ENCODE measurements at places on chromosomes 13 and 19.
A peak's percentile ranks its signal among the peaks of the same experiment; 100 is the strongest.

GRCh38 chr19:1103132-1103707 lies 574 bp upstream of the GPX4 start:
- DNase-seq, result no peak

GRCh38 chr13:66077132-66077689 lies 1152.9 kb downstream of the PCDH9 start:
- no peak for DNase-seq

DNA sequence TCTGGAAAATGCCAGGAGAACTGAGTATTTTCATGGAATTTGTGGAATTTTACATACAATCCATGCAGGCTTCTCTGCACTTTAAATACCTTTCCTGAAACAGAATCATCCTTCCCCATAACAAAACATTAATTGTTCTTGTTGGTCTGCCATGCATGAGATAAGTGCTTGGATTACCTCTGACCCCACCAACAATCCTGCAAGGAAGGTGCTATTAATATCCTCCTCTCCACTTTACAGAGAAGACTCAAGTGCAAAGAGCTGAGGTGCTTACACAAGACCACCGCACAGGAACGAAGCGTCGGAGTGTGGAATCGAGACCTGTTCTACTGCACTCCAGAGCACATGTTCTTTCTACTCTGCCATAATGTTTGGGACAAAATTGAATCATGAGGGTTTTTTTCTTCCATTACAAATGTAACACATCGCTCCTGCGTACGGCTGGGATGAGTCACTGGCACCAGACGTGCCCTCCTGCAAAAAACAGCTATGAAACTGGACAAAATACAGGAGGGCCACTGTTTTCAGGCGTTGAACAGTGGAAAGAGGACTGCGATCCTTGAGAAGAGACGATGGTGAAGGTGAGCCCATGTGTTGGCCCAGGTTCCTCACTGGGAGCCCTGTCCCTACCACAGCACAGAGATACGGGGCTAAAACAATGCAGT lies 12.9 kb upstream of the LRRC4B start:
- DNase-seq, result no peak

GRCh38 chr13:46165485-46166223 lies 16.3 kb downstream of the LCP1 start:
- no peak for DNase-seq

GRCh38 chr13:112465251-112466131 lies 89.3 kb downstream of the SPACA7 start:
- DNase-seq, result no peak

- DNase-seq, result no peak
Observed at GRCh38 chr19:33785795-33786194, 10.9 kb upstream of the KCTD15 start.

- no peak for DNase-seq
Observed at GRCh38 chr13:43874504-43875092, 4.9 kb downstream of the CCDC122 start.

GRCh38 chr13:20394506-20394905 lies 131.2 kb downstream of the CRYL1 start:
- no peak for DNase-seq

DNA sequence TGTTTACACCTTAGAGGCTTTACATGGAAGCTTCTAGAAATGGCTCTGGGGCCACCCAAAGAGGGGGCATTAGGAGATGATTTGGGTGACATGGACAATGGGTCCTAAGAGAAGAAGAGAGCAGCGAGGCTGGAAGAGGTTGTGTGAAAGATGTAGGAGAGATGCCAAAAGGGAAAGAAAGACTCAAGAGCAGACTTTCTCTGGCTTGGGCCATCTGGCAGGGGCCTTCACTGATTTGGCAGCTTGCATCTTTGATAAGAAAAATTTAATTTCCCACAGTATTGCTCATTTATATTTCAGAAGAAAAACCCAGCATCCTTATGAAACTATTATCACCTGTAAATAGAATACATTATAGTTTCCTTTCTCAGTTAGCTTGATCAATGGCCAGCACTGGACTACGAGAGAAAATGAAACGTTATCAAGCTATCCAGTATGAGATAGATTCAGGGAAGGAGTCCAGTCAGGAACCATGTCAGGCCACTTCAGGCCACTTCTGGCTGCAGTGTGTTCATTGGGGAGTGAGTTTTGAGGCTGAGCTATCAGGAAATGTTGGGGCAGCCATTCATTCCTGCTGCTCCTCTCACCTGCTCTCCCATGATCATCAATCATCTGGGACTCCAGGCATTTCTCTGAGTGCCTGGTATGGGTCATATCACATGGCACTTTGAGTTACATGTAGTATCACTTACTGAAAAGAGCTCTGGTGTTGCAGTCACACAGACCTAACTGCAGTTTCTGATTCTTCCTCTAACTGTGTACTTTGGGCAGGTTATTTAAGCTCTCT lies 10.3 kb downstream of the SCEL start:
- DNase-seq, result no peak

GRCh38 chr13:39414339-39414738 lies 188.7 kb downstream of the LHFPL6 start:
- no peak for DNase-seq

DNA sequence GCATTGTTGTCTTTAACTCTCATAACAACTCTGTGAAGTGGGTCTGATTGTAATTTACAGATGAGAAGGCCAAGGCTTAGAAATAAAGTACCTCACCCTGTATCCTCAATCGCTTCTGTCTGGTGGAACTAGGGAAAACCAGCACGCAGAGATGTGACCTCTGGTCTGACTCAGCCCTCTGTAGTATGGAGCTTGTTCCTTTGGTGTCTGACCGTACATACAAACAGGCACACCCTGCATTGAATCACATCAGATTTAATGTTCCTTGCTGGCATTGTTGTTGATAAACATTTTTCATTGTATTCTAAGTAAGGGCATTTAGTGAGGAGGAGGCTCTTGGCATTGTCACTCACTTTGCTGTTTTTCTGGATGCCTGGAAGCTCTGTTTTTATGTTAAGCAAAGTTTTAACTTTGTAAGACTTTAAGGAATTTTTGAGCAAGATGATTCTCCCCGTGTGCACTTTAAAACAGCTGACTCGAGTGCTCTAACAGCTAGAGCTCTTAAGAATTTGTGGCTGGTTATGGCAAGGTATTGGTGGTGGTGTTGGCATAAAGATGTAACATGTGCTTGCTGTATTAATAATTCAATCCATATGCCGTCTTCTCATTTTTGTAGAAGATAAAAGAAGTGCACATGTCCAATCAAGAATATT lies 89.0 kb upstream of the SPATA13 start:
- DNase-seq, result no peak

- DNase-seq, result no peak
Observed at GRCh38 chr13:66339214-66339613, 890.9 kb downstream of the PCDH9 start.

- peak; percentile 77 for DNase-seq
Observed at GRCh38 chr13:109704771-109705635, 81.4 kb downstream of the IRS2 start.

GRCh38 chr19:57135797-57136196 lies 9.2 kb downstream of the ZIM3 start:
- DNase-seq, result no peak

DNA sequence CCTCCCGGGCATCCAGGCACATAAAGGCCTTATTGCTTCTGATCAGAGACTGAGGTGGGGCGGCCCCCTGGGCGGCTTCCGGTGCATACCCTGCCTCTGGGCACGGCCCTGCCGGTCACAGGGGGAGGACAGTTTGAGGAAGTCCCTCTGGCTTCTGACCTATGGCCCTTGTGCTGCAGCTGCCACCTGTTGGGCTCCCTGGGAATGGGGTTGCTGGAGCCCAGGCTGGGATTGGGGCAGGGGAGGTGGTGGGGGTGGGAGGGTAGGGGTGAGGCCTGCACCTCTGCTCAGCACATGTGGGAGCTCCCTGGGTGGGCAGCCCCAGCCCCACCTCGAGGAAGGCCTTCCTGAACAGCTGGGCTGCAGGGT lies 10.7 kb downstream of the ANO8 start:
- no peak for DNase-seq

DNA sequence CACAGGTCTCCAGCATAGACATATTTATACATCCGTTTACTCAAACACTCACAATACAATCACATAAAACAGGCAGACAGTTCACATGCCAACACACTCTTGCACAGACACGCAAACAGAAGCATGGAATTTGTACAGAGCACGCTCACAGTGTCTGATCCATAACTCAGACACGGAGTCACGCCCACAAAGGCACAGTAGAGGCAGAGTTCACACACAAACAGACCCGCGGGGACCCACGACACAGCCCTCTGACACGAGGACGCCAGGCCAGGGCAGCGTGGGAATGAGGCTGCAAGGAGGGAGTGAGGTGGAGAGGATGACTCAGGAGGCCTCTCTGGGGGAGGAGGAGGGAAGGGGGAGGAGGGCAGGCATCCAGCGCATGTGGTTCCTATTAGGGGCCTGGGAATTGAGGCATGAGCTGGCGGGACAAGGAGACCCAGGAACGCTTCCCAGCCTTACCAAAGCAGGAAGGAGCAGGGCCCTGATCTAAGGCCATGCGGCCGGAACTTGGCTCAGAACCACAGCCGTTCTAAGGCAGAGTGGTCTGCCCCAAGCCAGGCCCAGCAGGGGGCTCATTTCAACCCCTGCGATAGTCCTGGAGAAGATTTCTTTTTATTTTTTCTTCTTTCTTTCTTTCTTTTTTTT lies 9.1 kb upstream of the OLFM2 start:
- DNase-seq, result peak; percentile 98

- no peak for DNase-seq
Observed at GRCh38 chr19:8075158-8076074, 22.9 kb downstream of the CCL25 start.

- DNase-seq, result no peak
Observed at GRCh38 chr19:51187395-51188226, 37.3 kb upstream of the CD33 start.

- DNase-seq, result no peak
Observed at GRCh38 chr13:20219577-20219976, 12.5 kb downstream of the GJB6 start.

DNA sequence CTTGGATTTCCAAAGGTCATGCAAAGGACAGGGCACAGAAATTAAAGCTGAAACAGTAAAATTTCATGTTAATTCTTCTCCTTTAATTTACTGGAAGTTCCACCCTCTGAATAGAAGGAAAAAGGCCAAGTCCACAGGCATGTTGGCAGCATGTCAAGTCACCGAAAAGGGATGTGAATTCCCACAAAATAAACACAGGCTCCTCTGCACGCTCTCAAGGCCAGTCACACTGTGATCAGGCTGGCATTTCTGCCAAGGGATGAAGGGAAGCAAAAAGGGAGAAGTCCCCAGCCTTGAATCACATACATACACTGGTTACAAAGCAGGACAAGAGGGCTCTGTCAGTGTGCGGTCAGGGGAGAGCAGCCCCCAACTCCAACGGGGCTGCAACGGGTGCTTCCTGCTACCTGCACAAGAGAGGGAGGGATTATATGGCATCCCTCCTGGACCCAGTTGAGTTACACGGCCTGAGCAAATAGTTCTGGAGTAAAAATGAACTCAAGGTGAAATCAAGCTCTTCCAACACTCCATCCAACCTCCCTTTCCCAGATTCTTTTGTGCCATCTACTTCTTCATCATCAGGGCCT lies 6.9 kb downstream of the DCLK1 start:
- no peak for DNase-seq

GRCh38 chr13:56586976-56587375 lies 553.7 kb upstream of the PRR20A start:
- no peak for DNase-seq

GRCh38 chr13:35514801-35515502 lies 38.5 kb upstream of the MAB21L1 start:
- DNase-seq, result no peak

DNA sequence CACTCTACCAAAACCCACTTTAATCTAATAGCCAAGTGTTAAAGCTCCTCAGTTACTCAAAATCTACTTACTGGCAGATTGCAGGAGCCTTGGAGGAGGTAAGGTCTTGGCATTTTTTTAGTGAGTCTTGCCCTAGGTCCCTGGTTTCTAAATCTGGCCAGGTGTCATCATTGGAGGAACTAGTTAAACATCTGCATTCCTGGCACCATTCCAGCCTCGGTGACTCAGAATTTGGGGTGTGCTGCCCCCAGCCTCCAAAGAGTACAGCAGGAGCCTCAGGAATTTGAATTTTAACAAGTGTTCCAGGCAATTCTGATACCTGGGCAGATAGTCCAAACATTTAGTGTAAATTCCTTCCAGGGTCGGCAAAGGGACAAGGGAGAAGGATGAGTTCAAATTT lies 37.4 kb downstream of the KLF5 start:
- no peak for DNase-seq

DNA sequence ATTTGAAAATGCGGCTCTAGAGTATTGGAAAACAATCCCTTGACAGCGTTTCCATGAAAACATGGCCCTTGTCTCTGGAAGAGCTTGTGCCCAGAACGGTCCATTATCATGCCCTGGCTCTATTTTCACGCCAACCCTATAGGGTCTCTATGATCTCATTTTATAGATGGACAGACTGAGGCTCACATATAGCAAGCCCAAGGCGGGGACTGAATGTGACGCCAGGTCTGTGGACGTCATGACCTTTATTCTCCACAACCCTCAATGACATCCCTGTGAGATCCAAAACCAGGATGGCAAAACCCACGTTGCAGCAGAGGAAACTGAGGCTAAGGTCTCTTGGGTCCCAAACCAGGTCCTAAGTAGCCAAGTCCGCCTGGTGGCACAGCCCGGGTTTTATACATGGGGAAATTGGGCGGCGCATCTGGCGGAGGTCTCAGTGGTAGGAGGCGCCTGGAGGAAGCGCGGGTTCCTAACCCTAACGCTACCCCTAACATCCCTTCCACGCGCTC lies 425 bp upstream of the COLGALT1 start:
- no peak for DNase-seq

DNA sequence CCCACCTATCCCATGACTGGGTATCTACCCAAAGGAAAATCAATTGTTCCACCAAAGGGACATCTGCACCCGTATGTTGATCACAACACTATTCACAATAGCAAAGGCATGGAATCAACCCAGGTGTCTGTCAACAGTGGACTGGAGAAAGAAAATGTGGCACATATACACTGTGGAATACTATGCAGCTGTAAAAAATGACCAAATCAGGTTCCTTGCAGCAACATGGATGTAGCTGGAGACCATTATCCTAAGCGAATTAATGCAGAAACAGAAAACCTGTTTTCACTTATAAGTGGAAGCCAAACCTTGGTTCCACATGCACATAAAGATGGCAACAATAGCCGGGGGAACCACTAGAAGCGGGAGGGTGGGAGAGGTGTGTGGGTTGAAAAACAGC lies 228.6 kb downstream of the UQCRFS1 start:
- DNase-seq, result no peak

DNA sequence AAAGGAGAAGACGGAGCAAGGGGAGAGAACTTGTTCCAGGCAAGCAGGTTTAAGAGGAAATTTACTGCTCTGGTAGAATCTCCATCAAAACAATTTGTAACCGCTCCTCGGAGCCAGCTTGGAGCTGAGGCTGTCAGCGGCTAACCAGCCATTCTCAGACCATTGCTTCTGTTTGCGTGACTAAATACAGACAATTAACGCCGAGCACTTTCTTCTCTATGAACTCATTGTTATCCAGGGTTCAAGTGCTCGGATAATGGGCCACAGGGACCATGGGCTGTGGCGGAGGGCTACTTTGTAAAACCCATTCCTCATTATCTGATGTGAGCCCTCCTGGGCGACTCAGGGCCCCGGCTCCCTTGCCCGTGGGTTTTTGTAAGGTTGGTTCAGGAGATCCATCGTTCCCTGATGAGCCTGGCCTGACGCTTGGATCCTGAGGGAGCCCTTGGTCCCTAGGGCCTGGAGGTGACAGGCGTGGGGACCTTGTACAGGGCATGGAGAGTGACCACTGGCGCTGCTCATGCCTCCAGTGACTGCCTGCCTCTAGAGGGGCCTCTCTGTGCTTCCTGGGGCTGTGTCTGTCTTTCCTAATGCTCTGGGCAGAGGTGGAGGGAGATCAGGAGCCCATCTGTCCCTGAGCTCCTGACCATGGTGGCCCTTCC lies 61.5 kb upstream of the ZNF536 start:
- no peak for DNase-seq
